Osteoblast (primary cell): ENCODE measurements at places on chromosomes 16 and 17.

DNA sequence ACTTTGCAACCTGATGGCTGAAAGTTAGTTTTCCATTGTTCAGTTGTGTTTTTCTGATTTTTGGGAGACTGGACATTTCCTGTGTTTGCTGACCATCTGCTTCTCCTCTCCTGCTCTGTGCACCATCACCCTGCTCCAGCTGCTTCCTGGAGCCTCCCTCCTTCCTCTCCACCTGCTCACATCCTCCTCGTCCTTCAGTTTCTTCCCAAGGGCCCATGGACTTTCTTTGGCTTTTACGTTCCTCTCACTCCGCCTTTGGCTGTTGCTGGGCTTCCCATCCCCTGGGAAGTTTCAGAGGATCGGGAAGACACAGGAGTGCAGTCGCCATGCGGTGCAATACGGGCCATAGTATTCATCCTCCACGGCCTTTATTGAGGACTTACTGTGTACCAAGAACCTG, 61.6 kb downstream of the TNFRSF13B start:
- DNase-seq, result no peak

DNA sequence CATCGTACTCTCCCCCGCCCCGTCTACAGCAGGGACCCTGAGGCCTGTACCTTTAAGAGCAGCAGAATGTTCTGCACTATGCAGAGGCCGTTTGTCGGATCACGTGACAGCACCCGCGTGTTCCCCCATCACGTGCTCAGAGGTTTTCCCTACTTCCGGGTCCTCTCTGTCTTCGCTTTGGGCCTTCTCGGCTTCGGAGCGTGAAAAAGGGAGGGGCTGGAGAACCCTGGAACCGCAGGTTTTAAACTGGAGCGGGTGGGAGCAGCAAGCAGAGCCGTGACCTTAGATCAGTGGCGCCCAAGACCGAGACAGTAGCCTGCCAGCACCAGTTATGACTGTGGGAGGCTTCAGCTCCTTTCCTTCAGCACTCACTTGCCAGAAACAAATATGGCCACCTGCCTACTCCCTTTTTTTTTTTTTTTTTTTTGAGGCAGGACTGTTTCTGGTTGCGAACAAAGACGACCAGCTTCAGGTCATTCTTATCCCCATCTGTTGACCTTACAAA, at the start of gene CLN3:
Gene CLN3 (minus strand): TSS at position 105 of the 505 bp plus-strand sequence. CDS start 315 bp downstream, outside the sequence.
- peak; percentile 99 for DNase-seq

GRCh38 chr17:74760404-74761105, 12.1 kb downstream of the NHERF1 start:
- peak; percentile 93 for DNase-seq

DNA sequence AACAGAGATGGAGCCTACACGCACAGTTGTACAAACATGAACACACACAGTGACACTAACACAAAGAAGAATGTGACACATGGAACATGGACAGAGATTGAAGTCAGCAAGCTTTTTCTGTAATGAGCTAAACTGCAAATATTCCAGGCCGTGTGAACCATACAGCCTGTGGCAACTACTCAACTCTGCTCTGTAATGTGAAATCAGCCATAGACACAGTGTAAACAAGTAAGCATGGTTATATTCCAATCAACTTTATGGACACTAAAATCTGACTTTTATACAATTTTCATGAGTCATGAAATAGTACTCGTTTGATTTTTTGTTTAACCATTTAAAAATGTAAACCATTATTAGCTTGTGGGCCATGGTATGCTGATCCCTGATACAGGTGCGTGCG, 120.2 kb downstream of the SMG6 start:
- no peak for DNase-seq

GRCh38 chr16:25089351-25089750, 22.2 kb upstream of the LCMT1 start:
- DNase-seq, result no peak

GRCh38 chr17:10050597-10051101, 145.6 kb upstream of the RCVRN start:
- DNase-seq, result no peak

- DNase-seq, result no peak
Measured at GRCh38 chr16:57544124-57544653, 1.7 kb downstream of the ADGRG5 start.

DNA sequence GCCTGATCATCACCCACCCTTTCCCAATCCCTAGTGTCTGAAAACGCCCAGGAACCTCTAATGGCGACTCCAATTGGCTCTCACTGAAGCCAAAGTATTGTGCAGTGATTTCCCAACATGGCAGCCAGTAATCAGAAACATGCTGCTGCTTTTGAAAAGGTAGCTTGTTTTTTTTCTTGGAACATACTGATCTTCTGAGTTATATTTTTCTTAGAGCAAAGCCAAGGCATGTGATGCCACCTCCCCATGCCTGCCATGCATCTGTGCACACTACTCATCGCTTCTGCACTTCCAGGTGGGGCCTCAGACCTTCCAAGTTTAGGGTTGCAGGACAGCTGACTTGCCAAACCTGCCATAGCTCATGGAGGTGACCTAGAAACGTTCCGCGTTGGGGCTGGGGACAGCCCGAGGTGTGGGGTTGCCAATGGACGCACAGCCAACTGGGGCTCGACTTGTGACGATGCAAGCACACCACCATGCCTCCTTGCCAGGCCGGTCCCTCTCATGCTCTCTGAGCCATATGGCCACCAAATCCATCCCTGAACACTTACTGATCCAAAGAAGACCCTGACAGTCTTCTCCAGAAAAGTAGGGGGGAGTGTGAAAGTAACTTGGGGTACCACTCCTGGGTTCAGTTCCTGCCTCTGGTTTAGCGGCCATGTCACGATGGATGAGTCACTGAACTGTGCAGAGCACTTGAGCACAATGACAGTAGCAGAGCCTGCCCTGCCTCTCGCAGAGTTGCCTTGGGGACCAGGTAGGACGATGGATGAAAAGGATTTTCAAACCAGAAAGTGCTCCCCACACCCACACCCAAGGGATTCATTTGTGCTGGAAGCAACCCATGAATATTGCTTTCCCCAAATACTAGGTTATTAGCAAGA, 155.7 kb downstream of the CCDC182 start:
- peak; percentile 27 for DNase-seq

DNA sequence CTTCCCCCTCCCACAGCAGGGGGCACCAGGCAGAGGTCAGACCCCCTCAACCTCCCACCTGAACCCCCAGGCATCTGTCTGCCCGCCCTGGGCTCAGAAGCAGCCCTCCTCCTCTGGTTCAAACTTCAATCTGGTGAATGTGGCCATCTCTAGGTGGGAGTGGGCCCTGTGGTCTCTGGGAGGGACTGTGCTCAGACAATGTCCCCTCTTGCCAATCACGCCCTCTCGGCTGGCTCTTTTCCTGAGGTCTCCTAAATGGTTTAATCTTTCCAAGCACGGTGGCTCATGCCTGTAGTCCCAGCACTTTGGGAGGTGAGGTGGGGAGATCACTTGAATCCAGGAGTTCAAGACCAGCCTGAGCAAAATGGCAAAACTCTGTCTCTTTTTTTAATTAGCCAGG, 15.2 kb downstream of the LITAF start:
- DNase-seq, result peak; percentile 64

DNA sequence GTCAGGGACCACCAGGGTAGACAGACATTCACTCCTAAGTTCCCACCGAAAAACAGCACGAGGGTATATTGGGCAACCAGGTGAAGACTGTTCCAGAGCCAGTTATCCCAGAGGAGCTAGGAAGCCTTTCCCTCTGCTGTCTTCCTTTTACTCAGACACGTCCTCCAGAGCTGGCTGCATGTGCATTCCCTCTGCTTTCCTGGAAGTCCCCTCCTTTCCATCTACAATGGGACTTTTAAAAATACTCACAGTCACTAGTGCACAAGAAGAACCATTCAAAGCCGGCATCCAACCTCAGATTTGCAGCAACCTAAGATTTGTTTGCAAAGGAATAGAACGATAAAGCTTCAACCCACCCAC, 32.5 kb upstream of the CRISPLD2 start:
- no peak for DNase-seq

- no peak for DNase-seq
Measured at GRCh38 chr17:31371511-31372097, 19.9 kb upstream of the RAB11FIP4 start.

GRCh38 chr17:15086776-15087295, 178.3 kb downstream of the PMP22 start:
- peak; percentile 8 for DNase-seq

- DNase-seq, result no peak
Measured at GRCh38 chr16:62853887-62854286, 817.6 kb upstream of the CDH8 start.

DNA sequence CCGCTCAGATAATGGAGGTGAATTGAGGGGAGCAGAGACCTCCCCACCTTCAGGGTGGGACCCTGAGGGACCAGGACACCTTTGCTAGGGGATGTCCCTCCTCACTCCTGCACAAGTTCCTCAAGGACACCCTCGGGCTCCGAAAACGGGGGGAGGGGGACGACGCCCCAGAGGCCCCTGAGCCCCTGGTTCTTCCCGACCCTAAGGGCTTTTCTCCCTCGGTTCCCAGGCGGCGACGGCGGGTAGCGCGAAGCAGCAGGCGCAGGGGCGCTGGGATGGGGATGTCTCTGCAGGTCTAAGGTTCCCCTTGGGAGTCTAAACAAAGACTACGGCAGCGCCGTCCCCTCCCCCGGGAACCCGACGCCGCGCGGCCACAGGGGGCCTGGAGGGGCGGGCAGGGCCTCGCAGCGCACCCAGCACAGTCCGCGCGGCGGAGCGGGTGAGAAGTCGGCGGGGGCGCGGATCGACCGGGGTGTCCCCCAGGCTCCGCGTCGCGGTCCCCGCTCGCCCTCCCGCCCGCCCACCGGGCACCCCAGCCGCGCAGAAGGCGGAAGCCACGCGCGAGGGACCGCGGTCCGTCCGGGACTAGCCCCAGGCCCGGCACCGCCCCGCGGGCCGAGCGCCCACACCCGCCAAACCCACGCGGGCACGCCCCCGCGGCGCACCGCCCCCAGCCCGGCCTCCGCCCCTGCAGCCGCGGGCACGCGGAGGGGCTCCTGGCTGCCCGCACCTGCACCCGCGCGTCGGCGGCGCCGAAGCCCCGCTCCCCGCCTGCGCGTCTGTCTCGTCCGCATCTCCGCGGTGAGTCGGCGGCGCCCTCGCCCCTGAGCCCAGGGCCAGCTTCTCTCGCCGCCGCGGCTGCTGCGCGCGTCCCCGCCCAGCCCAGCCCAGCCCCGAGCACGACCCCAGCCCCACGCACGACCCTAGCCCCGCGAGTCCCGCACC, 36.7 kb upstream of the NDRG4 start:
- DNase-seq, result no peak

DNA sequence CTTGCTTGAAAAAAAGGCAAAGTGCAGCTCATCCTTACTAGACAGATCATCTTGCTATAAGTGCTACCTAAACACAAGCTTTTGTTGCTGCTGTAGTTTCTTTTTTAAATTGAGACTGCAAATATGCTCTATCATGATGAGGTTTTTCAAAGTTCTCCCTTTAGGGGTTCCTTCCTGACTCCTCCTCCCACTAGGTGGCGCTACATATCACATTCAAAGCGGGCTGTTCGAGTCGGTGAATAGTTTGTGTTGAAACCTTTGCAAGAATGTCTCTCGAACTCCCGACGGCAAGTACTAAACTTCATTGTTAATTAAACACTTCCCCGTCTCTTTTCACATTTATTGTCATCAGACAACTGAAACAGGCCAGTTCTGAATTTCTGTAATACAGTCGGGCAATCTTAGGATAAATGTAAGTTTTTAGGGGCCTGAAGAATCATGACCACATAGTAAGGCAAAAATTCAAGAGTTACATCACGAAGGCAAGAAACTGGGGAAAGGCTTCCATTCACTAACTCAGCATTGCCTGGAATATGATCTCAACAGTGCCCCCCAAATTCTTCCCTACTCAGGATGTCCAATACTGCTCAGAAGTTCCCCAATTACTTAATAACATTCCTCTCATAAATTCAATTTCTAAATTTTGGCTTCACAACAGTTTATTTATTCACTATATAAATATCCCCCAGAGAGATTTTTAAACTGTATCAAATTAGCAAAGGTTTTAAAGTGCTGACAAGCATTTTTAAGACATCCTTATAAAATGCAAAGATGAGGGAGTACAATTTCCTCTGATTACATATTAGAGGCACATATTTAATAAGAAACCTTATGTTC, 6.7 kb downstream of the HS3ST3A1 start:
- peak; percentile 90 for DNase-seq

DNA sequence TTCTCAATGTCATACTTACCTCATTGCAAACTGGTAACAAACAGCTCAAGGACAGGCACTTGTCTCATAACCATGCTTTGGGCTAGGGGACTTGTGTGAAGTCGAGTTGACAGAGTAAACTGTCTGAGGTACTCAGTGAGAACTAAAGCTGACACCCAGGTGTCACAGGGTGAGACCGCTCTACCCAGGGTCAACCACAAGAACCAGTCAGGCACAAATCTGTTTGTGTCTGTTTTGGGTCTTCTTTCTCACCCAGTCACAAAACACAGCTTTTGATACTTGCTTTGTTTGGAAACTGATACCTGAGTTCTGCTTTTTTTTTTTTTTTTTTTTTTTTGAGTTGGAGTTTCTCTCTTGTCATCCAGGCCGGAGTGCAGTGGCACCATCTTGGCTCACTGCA, 161.1 kb downstream of the STX8 start:
- DNase-seq, result no peak

DNA sequence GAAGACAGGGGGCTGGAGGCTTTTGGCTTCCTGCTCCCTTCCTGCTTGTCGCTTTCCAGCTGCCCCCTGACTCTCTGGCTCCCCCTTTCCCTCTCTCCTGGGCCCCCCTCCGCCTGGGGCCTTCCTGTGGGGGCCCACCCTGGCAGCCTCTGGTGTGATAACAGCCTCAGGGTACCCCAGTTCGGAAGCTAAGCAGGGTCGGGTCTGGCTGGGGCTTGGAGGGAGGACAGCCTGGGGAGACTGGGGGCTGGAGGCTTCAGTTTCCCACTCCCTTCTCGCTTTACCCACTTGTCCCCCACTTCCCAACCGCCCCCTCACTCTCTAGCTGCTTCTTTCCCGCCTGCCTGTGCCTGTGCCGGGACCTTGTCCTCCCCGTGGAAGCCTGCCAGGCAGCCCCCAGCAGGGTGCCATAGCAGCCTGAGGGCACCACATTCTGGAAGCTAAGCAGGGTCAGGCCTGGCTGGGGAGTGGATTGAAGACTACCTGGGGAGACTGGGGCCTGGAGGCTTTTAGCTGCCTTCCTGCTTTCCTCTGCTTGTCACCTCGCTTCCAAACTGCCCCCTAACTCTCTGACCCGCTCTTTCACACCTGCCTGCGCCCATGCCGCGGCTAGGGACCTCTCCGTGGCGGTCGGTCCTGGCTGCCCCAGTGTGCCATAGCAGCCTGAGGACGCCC, 2275.5 kb downstream of the TP53TG3F start:
- DNase-seq, result peak; percentile 13

- DNase-seq, result no peak
Measured at GRCh38 chr17:35256629-35257028, 13.8 kb downstream of the SLFN5 start.
